ENCODE measurements at places on chromosomes 1 and 21.
A peak's percentile ranks its signal among the peaks of the same experiment; 100 is the strongest.

GRCh38 chr1:1165900-1166421, 7.7 kb upstream of the TTLL10 start:
- no peak for DNase-seq

GRCh38 chr1:207073906-207074820, 14.5 kb upstream of the C4BPB start:
- DNase-seq = no peak

GRCh38 chr1:2443277-2444137, 31.1 kb upstream of the PEX10 start:
- DNase-seq = no peak

DNA sequence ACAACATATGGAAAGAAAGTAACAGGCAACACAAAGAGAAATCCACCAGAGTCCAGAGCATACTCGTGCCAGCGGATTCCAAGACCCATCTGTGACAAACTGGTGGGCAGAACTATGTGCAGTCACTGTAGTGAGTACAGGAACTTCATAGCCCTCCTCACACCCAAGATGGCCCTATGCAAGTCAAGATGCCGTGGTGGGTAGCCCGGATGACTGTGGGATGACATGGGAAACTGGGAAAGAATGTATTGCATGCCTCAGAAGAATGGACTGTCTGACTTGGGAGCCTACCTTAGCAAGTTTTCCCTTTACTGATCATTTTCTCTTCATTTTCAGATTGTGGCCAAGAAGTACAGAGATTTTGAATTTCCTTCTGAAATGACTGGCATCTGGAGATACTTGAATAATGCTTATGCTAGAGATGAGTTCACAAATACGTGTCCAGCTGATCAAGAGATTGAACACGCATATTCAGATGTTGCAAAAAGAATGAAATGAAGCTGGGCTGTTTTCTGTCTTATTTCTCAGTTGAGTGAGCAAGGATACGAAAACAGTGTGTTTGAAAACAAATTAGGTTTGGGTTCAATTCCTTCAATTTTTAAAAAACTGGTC, 47.3 kb downstream of the CLIC6 start:
- DNase-seq = no peak

DNA sequence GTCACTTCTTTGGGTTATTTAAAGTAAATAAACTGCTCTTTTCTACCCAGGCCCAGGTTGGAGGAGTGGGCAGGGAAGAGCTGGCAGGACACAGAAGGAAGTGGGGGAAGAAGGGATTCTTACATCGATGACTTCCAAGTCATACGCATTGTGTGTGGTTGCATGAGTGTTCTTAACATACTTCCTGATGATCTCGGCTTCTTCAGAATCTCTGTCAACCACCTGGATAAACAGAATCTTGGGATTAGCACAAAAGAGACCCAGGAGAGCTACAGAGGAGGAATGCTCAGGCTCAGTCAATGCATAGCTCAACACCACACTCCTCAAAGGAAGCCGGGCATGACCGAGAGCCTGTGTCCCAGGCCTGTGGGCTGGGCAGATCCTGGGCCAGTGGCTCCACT, 42.1 kb downstream of the PARP1 start:
- peak; percentile 47 for DNase-seq

Measured in brain pericyte (primary cell).